ENCODE measurements at places on chromosomes 7 and 10.

- no peak for DNase-seq
Observed at GRCh38 chr7:12907774-12908173, 220.3 kb downstream of the ARL4A start.

DNA sequence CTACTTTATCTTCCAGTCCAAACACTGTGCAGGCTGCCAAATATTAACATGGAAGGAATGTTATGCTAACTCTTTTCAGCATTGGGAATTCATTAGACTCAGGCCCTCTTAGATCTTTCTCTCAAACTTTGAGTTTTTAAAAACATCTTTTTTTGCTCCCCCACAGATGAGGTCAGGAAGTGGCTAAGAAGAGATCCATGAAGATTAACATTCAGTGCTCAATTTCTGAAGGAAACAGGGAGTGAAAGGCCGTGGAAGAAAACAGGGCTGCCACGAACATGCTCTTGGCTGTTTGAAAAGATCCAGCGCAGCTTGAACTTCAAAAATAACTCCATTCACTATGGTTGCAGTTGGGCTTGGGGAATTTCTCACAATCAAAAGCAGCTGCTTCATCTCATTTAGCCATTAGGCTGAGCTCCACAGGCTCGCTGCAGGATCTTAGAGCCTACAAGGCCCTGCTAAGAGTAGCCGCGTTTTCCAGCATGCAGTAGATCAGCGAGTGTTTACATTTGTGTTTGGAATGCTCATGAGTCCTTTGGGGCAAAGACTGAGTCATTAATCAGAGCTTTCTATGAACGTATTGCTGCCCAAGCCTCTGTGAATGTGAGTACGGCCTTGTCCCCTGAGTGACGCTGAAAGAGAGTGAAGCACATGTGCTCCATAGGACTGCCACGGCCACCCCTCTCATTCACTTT, 41.2 kb upstream of the TNS3 start:
- no peak for DNase-seq

- DNase-seq: no peak
Observed at GRCh38 chr10:6543431-6544005, 36.6 kb downstream of the PRKCQ start.

GRCh38 chr10:114315566-114316420, 76.7 kb downstream of the VWA2 start:
- DNase-seq: no peak

- DNase-seq: no peak
Observed at GRCh38 chr7:81819861-81820260, 50.0 kb upstream of the HGF start.

GRCh38 chr7:156117542-156118247, 305.4 kb upstream of the SHH start:
- no peak for DNase-seq

DNA sequence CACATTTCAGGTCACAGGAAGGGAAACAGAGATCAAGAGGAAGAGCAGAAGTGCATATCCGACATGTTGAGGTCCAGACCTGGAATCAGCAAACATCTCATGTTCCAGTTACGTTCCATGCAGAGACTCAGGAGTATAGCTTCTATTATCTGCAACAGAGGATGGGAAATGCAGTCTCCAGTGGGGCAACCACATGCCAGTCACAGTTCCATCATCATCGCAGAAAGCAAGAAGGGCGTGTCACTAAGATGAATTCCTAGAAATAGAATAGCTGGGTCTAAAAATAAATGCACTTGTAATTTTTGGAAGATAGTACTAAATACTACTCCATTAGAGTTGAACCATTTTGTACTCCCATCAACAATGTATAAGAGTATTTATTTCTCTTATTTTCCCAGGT, 133.2 kb upstream of the MDFIC start:
- no peak for DNase-seq

DNA sequence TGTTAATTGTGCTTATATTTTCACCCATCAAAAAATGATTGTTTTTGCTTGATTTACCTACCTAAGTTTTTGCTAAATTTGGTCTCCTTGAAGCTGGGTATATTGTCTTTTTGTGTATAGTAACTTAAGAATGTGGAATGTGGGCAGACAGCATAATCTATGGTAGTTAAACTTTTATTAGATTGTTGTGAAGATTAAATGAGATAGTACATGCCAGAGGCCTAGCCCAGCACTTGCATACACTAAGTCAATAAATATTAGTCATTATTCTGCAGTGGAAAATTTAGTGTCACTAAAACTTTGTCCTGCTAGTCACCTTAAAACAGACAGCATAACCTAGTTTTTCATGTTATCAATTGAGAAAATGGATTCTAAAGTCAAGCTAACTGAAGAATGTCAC, 19.3 kb upstream of the RPA3 start:
- DNase-seq: no peak

- no peak for DNase-seq
Observed at GRCh38 chr7:155559519-155560108, 13.3 kb upstream of the CNPY1 start.

GRCh38 chr7:140275069-140275965, 98.5 kb upstream of the KDM7A start:
- no peak for DNase-seq

DNA sequence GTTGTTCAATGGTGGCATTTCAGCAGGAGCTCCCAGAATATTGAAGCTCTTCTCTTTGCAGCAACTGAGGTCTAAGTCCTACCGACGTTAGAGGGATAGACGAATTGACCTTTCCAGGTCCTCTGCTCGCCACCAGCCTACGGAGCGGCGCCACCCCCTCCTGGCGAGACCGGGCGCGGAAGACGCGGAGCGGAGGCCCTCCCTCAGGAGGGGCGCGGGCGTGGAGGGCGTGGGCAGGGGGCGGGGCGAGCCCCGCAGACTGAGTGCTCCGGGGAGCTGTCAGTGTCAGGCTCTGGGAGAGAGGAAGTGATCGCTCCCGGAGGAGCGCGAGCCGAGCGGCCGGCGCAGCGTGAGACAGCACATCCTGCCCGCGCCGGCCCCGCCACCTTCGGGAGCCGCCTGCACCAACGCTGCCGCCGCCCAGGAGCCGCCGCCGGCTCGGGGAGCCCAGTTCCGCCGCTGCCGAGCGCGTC, at the start of gene DYNC1I1:
Gene DYNC1I1 (plus strand): TSS at position 257 of the 473 bp plus-strand sequence. CDS start 32,176 bp downstream, outside the sequence.
- peak; percentile 64 for DNase-seq

DNA sequence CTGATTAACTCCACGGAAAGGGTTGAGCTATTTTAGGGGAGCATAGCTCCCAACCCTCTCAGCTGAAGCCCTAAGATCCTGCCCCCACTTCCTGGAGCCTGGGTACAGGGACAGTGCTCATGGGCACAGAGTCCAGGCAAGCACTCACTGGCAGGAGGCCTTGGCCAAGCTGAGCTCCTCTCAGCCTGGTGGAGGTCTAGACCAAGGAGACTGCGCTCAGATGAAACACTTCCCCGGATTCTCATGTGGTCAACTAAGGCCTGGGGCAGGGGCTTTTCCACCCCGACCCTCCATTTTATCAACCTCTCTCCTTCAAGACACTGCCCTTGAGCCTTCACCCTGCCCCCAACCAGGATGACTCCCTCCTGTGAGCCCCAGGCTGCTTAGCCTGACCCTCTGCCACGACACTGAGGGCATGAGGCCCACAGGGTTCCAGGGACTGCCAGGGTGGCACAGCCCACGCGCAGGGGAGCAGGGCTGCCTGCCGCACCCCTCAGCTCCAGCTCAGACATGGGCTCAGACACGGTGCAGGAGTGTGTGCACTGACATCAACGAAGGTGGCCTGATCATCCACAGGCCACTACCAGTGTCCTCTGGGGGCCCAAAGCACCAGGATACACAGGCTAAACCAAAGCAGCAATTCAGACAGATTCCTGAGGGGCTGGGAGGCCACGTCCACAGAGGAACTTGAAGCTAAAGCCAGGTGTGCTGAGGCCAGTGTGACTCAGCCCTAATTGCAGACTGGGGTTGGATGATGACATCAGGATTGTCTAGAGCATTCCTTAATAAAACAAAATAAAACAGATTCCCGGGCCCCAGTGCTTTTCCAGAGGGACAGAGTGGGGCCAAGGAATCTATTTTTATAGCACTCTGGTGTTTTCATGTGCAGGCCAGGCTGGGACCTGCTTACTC, 18.8 kb downstream of the CHAT start:
- DNase-seq: no peak

DNA sequence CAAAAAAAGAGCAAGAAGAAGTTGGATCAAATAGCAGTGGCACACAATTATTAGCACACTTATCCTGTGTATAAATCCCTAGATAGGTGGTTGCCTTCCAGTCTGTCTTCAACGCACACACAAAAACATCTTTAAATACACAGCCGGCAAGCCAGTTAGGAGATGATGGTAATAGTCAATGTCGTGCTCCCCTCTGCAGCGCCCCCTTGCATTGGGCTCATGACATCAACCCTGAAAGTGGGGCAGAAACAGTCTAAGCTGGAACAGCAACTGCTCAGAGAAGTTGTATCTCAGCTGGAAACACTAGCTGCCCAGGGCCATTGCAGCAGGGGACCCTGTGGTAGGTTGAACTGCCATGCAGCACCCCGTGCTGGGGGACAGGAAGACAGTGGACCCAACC, 179.5 kb upstream of the YAE1 start:
- no peak for DNase-seq

DNA sequence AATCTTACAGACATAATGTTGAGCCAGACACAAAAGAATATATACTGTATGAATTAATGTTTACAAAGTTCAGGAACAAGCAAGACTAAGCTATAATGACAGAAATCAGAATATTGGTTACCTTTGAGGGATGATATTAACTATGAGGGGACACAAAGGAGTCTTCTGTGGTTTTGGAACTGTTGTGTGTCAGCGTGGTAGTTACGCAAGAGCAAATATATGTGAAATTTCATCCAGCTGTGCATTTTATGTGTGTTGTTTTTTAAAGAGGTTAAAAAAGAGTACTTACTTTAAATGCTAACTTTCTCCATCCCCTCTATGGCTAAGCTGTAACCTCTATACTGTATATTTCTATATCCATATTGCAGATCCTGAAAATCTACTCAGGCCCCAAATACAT, 14.9 kb downstream of the SLC25A28 start:
- no peak for DNase-seq

GRCh38 chr10:46542567-46543465, 13.6 kb downstream of the GPRIN2 start:
- no peak for DNase-seq

GRCh38 chr7:87599336-87599735, 1.3 kb downstream of the ABCB1 start:
- DNase-seq: no peak

GRCh38 chr10:96577069-96577468, 9.7 kb downstream of the TM9SF3 start:
- DNase-seq: no peak

GRCh38 chr7:1140476-1141104, 19.4 kb downstream of the ZFAND2A start:
- no peak for DNase-seq

DNA sequence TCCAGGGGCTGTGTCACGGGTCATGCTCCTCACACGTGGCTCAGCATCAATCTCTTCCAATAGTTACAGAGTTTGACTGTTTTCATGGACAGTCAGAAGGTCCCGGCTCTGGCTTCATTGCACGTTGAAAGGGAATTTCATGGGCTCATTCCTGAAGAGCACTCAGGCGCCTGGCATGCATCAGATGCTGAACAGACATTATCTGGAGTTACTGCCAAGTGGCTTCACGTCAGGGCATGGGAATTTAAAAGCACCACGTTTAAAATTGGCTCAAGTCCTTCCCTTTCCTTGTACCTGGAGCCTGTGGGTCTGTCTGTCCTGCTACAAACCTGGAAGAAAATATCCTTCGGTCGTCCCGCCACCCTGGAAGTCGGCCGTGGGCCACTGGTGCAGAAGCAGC, 50.4 kb downstream of the CFAP46 start:
- no peak for DNase-seq

- no peak for DNase-seq
Observed at GRCh38 chr10:121684276-121684675, 86.0 kb upstream of the FGFR2 start.

- no peak for DNase-seq
Observed at GRCh38 chr10:27660711-27661110, 84.9 kb downstream of the MKX start.

- DNase-seq: no peak
Observed at GRCh38 chr7:131538813-131539179, 17.6 kb downstream of the PODXL start.

DNA sequence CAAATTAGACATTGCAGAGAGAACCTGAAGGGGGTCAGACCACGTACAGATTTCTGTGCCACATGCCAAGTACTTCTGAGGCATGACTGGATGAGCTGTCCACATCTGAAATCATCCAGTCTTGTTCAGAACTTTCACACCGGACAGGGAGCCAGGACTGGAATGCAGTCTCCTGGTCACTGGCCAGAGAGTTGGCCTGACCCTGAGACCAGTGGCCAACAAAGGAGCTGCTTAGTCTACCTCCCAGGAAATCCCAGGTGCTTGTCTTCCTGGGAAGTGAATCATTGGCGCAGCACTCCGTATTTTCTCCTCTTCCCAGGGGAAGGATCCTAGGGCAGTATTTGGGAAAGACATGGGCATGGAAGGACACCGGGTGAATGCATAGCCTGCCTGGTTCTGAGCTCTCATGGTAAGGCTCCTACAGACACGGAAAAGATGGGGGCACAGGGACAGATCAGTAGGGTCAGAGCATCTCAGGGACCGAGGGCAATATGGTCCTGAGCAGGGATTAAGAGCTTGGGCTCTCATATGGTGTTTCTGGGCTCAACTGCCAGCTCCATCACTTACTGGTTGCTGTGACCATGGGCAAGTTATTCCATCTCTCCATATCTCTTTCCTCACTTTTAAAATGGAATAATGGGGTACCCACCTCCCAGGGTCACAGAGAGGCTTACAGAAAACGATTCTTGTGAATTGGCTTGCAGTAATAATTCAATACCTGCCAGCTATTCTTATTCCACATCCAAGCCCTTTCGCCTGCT, 1.3 kb upstream of the SCD start:
- DNase-seq: no peak

- DNase-seq: peak; percentile 11
Observed at GRCh38 chr7:122219253-122219865, 75.3 kb upstream of the AASS start.

GRCh38 chr7:141788296-141788695, 1.7 kb upstream of the TAS2R5 start:
- DNase-seq: no peak

DNA sequence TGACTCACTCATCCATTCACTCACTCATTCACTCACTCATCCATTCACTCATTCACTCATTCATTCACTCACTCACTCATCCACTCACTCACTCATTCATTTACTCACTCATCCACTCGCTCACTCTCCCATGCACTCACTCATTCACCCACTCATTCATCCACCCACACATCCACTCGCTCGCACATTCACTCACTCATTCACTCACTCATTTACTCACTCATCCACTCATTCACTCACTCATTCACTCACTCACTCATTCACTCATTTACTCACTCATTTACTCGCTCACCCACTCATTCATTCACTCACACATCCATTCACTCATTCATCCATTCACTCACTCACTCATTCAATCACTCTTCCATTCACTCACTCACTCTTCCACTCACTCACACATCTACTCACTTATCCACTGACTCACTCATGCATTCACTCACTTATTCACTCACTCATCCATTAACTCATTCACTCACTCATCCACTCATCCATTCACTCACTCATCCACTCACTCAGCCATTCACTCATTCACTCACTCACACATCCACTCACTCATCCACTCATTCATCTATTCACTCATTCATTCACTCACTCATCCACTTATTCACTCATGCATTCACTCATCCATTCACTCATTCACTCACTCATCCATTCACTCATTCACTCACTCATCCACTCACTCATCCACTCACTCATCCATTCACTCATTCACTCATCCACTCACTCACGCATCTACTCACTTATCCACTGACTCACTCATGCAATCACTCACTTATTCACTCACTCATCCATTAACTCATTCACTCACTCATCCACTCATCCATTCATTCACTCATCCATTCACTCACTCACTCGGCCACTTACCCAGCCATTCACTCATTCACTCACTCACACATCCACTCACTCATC, 74.0 kb downstream of the CARD11 start:
- no peak for DNase-seq
